ENCODE measurements at places on chromosomes 13 and 19.

- no peak for DNase-seq
Measured at GRCh38 chr19:31427857-31428256, 78.6 kb upstream of the TSHZ3 start.

DNA sequence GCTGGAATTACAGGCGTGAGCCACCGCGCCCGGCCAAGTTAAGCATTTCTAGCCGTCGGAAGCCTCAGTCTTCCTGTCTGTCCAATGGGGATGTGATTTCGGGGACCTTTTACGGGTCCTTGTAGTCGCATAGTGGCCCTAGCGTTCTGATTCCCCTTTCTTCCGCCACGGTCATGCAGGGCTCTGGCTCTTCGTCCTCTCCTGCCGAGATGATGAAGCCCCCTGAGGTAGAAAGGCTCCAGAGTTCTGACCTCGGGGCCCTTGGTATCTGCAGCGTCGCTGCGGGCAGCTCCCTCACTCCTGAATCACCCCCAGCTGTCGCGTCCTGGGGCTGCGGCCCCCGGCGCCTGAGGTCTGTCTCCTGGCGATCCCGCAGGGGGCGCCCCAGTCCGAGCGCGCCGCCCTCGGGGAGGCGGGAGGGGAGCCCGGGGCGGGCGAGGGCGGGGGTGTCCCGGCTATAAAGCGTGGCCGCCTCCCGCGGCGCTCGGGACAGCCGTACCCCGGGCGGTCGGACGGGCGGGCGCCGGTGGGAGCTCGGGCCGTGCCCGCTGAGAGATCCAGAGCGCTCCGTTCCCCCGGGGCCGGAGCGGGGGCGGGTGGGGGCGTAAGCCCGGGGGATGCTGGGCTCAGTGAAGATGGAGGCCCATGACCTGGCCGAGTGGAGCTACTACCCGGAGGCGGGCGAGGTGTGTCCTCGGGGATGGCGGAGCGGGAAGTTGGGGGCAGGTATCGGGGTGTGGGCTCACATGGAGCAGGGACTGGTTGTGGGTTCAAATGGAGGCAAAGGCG, at the start of gene FOXA3:
Gene FOXA3 (plus strand): TSS at position 487 of the 789 bp plus-strand sequence. CDS start 131 bp downstream, at position 618.
- DNase-seq: peak; percentile 51

- peak; percentile 70 for DNase-seq
Measured at GRCh38 chr13:36530050-36530789, 97.9 kb downstream of the CCNA1 start.

DNA sequence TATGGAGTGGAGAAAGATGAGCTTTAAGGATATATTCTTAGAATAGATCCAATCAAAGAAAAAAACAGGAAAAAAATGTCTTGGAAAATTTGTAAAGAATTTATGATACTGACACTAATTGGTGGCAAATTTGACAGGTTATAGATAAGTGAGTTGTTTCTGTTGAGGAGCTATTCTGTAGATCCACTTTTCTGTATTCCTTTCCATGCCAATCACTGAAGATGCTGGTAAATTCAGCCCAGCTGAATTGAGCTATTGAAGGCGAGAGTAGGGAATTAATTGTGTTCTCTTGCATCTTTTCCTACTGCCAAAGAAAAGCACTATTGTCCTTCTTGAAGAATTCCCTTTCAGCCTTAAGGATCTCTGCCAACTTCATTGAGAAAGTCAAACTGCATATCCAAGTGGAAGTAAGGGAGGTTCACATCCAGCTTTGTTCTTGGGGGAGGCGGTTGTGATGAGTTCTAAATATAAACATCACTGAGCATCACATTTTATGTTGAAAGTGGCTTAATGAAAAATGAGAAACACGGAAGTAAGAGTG, 113.1 kb downstream of the PCDH9 start:
- no peak for DNase-seq

GRCh38 chr13:113493315-113493951, 2.9 kb upstream of the DCUN1D2 start:
- DNase-seq: no peak

DNA sequence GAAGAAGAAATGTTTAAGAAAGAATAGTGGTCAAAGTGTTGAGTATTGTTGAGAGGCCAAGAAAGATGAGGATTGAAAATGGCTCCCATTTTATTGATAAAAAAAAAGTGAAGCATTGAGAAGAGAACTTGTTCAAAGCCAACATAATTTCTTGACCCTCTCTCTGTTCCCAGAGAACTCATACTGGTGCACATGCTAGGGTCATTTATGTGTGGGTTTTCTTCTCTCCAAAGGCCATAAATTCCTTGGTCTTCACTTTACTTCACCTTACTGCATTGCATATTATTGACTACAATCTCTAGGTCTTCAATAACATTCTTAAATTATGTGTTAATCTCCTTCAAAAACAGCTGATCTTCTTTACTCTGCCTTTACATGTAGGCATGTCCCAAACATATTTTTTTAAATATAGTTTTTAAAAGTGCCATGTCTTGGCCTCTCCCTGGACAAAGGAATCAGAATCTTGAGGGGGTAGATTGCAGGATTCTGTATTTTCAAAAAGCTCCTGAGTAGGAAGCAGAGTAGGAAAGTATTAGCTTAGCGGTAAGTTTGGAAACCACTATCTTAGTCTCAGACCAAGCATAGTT, 1.8 kb upstream of the FNDC3A start:
- no peak for DNase-seq

GRCh38 chr19:39381910-39382611, 8.8 kb downstream of the PAF1 start:
- no peak for DNase-seq

GRCh38 chr19:43078311-43078710, 4.2 kb downstream of the PSG2 start:
- DNase-seq: no peak

- DNase-seq: no peak
Measured at GRCh38 chr13:110161112-110161882, 145.7 kb downstream of the COL4A1 start.

DNA sequence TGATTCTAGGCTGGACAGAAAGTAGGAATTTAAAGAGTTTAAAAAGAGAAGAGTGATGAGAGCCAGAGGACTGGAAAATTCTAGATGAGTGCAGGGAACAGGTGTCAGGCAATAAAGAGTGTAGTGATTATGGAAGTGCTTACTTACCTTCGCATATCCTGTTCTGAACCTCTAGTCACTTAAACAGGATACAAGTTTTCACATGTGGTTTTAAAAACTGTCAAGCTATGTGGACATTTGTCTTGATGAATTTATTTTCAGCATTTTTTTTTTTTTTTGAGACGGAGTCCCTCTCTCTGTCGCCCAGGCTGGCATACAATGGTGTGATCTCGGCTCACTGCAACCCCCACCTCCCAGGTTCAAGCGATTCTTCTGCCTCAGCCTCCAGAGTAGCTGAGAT, 34.3 kb upstream of the IL17D start:
- no peak for DNase-seq

DNA sequence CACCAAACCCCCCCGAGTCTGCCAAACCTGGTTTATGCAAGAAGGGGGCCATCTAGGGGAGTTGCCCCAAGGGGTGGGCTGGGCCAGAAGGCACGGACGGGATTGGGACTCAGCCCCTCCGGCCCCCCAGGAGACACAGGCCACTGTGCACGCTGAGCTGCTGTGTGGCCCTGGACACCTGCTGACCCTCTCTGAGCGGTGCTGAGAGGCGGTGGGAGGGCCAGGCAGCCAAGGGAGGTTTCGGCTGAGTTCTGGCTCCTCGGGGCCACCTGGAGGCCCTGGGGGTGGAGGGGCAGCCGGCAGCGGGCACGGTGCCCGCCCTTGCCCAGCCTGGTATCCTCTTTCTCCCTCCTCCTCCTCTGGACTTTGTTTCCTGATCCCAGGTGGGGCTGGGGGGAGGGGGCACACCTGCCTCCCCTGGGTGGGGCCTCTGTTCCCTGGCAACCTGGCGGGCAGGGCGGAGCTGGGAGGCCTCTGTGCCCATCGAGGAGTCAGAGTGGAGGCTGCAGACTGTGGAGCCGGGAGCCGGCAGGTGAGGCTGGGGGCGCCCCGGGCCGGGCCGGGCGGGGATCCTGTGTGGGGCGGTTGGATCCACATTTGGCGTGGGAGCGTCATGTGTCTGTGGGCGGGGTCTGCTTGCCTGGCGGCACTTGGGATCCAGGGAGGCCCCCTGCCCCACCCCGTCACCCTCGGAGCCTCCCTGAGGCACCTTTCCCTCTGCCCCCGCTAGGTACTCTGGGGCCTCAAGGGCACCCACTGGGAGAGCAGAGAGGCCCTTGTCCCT, at the start of gene MISP:
Gene MISP (plus strand): TSS at position 473 of the 784 bp plus-strand sequence. CDS start 5,835 bp downstream, outside the sequence.
- peak; percentile 22 for DNase-seq

GRCh38 chr13:37878921-37879320, 9.3 kb upstream of the TRPC4 start:
- DNase-seq: no peak

- no peak for DNase-seq
Measured at GRCh38 chr19:46634656-46635218, 1.3 kb downstream of the GNG8 start.

- DNase-seq: no peak
Measured at GRCh38 chr13:20402881-20403280, 122.8 kb downstream of the CRYL1 start.

- DNase-seq: no peak
Measured at GRCh38 chr13:20291675-20292074, 59.6 kb upstream of the GJB6 start.

GRCh38 chr19:1251330-1252220, 3.2 kb downstream of the MIDN start:
- DNase-seq: peak; percentile 80

DNA sequence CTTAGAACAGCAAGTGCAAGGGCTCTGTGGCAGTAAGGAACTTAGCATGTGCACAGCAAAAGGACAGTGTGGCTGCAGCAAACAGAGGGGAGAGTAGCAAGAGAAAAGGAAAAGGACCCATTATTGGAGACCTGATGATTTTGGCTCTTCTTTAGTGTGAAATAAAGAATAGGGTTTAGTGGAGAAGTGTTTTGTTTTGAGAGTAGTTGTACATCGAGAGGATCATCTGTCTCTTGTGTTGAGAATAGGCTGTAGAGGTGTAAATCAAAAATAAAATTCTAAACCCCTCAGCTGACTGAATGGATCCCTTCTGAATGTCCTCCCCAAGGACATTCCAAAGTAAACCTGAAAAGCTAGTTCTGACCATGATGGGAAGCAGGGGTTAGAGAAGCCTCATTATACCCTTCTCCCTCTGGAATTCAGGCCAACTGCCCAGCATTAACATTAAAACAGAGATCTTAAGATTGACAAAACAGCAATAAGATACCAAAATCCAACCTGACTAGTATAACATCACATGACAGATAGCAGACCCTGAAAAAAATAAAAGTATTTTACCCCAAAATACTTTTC, 73.6 kb upstream of the OBI1 start:
- DNase-seq: no peak

DNA sequence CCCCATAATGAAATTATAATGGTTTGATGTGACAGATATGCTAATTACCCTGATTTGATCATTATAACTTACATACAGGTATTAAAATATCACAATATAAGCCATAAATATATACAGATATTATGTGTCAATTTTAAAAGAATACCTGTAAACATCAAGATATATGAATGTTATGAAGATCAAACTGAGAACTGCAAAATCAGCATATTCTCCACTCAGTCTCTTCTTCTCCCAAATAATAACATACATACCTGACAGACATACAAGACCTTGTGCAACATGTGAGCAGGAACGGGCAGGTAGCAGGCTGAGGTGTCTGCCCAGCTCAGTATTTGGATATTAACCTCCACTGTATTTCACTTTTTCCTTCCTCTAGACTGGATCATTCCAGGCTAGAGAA, 547.2 kb downstream of the UQCRFS1 start:
- no peak for DNase-seq

DNA sequence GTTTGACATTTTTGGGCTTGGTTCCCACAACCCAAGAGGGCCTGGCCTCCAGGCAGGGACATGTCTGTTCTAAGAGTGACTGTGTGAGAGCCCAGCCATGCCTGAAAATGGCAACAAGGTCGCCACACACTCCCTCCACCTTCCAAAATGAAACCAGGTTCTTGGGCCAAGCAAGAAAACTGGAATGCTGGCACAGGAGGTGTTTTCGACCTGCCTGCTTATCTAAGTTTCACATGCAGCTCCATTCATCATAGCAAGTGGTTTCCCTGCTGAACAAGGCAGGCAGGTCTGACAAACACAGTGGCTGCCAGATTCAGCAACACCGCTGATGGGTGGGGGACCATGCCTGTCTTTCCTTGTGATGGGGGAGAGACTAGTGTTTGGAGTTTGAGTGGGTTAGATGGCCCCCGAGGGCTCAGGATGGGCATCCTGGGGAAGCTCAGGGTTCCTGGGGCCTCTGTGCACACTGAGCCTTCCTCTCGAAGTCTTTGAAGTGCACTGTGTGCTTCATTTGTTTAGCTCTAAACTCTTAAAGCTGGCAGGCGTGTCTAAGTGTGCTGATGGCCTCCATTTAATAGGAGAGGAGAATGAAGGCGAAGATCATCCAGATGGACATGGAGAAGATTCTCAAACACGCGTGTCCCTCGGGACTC, 17.9 kb upstream of the GAS6 start:
- no peak for DNase-seq

DNA sequence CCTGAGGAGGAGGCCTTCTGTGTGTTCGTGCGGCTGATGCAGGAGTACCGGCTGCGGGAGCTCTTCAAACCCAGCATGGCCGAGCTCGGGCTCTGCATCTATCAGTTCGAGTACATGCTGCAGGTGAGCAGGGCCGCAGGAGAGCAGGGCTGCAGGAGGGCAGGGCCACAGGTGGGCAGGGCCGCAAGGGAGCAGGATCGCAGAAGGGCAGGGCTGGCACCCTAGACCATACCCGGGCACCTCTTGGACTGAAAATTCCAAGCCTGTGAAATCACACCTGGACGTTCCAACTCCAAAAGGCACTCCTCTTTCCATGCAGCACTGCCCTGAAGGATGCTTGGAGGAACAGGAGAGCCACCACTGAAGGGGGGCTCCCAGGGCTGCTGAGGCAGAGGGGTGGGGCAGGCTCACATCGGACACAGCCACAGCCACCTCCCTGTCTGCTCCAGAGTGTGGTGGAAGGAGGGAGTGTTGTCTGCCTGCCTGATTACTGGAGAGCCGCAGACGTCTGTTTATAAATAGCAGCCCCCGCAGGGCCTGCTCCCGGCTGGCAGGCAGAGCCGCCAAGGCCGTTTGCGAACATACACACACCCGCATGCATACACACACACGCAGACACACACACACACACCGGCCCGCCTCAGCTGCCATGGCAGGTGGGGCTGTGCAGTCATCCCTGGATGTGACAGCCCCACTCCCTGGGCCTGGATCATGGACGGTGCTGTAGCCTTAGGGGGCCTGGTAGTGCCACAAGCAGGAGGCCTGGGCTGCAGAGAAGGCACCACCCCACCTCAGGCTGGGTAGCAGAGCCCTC, 20.2 kb downstream of the EVI5L start:
- DNase-seq: peak; percentile 71

- peak; percentile 91 for DNase-seq
Measured at GRCh38 chr19:12611361-12611699, 610 bp downstream of the ZNF791 start.

DNA sequence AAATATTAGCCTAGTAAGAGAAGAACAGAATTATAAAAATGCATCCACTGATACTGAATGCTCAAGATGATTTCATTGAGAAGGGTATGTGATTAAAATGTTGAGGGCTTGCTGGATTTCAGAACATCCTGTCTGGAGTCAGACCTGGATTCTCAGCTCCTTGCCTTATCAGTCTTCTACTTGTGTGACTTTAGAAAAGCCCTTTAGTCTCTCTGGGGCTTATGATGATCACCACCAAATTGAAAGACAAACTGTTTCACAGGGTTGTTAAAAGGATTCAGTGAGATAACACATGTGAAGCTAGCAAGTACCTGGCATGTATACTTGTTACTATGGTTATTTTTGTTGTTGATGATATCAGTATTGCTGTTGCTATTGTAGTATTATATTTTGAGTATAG, 118.4 kb downstream of the GPC6 start:
- no peak for DNase-seq

GRCh38 chr19:49677901-49678674, 1.0 kb downstream of the PRMT1 start:
- DNase-seq: peak; percentile 87

All from femur (tissue), 1 donor.